NCI-H1436 treated with DMSO at 0.1 percent for 48 hours (cell line): ENCODE measurements at places on chromosomes 4 and X.

GRCh38 chr4:42152507-42153504, at the start of gene BEND4:
Gene BEND4 (minus strand): TSS chr4:42152655. CDS start chr4:42152143, 512 bp downstream.
- no peak for DNase-seq

GRCh38 chr4:180156684-180157083, 2086.5 kb upstream of the TENM3 start:
- no peak for DNase-seq

GRCh38 chr4:1477045-1477840, 71.0 kb upstream of the NKX1-1 start:
- no peak for DNase-seq

DNA sequence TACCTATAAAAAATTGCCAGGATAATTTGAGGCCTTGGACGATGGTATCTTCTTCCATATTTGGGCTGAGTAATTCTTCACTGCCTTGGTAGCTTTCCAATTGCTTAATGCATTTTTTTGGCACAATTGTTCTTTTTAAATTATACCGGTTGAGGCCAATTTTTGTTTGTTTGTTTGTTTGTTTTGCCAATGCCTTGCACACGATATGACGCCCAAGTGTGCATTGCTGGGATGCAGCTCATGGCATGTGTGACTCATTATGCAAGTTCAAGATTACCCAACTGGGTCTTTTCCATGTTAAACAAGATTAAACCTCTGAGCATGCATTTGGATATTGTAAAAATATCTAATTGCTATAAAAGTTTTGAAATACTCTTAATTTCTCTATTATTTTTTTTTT, 71.1 kb upstream of the KCNIP4 start:
- no peak for DNase-seq

DNA sequence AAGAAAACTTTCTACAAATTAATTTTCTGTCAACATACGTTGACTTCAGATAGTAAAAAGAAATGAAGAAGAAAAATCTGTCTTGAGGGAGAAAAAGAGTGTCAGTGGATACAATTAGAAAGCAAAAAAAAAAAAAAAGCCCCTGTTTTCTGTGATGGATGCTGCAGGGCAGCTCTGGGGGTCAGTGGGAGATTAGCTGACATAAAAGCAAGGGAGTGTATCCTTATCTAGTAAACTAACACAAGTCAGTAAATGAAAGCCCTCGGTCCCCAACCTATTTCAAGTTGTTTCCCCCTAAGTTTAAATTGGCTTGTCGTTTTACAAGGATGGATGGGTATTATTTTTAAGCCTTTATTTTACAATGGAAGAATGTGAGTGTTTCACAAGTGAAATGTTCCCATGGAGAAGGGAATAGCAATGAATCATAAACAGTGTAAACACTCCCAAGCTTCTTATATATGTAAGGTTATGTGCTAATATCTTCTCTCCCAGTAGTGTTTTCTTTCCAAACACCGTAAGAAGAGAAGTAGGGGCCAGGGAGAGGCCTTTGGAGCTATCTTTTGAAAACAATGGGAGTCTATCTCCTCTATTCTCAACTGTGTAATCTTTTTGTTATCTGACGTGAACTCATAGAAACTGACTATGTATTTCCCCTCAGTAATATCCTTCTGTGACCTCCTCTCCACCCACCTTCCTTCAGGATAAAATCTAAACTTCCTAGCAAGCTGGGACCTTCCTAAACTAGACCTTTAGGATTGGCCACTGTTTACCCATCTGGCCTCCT, 347.7 kb downstream of the FBXO8 start:
- DNase-seq = no peak

- DNase-seq = no peak
Observed at GRCh38 chr4:8457646-8458252, 17.2 kb downstream of the TRMT44 start.

DNA sequence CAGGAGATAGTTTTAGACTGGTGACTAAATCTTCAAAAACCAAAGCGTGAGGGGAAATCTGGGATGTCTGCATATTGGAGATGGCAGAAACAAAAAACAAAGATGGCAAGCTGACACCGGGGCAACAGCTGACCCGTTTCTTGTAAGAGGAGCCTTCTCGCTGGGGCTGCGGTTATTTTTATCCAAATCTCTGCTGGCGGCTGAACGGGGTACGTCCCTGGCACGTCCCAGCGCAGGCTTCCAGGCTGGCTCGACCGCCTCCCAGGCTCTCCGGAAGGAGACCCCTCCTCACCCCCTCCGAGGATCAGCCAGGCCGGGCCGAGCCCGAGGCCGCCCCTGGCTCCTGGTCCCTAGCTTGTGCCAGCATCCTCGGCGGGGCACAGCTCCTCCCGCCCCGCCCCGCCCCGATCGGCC, 403 bp downstream of the SGCB start:
- no peak for DNase-seq

DNA sequence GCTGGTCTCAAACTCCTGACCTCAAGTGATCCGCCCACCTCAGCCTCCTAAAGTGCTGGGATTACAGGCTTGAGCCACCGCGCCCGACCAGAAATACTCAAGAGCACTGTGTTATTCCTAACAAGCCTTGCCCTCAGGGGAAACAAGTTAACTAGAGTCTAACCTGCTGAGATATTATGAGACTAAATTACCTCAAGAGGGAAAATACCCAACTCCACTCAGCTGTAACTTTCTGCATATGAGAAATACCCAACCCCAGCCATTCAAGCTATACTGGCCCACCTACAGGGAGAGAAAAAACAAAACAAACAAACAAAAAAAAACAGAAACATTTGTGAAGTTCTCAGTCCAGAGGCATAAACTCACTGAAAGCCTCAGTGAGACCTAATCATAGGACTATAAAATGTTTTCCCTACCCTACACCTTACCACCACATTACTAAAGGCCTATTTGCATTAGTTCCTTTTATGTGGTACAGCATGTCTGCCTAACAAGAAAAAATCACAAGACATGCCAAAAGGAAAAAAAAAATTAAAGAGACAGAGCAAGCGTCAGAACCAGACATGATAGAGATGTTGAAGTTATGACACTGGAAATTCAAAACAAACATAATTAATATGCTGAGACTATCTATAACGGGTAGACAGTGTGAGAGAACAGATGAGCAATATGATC, 876.0 kb downstream of the FSTL5 start:
- no peak for DNase-seq

- no peak for DNase-seq
Observed at GRCh38 chr4:156766846-156767245, 204.8 kb downstream of the PDGFC start.

DNA sequence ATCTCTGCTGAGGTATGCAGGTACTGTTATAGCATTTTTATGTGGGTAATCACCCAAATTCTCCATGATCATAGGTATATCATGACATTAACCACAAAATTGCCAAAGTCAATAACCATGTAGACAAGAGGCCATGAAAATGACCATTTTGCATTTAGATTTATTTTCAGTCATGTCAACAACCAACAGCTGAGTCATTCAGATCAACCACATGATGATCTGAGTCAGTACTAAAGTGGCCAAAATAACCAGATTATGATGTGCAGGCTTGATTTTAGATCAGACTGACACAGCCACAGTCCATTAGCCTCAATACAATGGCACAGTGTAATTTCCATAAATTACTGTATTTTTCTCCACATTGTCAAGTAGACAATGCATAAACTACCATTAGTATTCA, 240.5 kb downstream of the GRIA3 start:
- DNase-seq = no peak

DNA sequence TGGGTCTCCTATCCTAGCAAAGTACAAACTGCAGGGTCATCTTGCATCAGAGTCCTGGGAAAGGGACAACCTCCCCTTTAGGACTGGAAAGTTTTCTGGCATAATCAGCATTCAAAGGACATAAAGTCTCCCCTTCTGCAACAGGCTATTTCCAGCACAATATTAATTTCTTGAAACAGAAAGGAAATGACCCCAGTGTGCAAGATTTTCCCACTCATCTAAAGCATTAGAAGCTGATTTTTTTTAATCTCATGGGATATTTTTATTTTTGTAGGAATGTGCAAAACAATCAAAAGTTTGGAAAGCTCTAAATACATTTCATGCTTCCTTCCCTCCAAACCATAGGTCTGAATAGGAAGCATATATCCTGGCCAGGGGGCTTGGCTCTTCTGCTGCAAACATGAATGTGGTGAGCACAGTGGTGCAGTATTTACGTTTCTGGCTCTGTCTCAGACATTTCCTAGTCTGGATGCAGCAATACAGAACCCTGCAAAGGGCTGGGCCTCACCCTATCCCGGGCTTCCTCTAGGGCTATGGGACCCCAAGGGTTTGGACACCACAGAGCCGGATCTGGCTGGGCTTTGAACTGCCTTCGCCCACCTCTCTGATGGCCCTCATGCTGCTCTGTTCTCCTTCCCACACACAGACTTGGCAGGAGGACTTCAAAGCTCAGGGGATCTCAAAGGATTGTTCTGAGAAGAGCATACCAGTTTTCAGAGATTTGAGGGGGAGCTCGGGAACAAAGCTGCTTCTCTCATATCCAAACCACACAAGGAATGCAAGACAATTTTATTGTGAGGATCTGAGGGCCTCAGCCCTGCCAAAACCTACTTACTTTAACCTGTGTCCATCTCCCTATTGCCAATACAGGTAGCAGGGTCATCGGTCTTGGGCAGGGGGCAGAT, 64.9 kb downstream of the POLR2B start:
- DNase-seq = no peak

GRCh38 chr4:3476936-3477749, 14.0 kb downstream of the DOK7 start:
- no peak for DNase-seq

- DNase-seq = no peak
Observed at GRCh38 chr4:120132935-120133334, 66.3 kb upstream of the MAD2L1 start.

DNA sequence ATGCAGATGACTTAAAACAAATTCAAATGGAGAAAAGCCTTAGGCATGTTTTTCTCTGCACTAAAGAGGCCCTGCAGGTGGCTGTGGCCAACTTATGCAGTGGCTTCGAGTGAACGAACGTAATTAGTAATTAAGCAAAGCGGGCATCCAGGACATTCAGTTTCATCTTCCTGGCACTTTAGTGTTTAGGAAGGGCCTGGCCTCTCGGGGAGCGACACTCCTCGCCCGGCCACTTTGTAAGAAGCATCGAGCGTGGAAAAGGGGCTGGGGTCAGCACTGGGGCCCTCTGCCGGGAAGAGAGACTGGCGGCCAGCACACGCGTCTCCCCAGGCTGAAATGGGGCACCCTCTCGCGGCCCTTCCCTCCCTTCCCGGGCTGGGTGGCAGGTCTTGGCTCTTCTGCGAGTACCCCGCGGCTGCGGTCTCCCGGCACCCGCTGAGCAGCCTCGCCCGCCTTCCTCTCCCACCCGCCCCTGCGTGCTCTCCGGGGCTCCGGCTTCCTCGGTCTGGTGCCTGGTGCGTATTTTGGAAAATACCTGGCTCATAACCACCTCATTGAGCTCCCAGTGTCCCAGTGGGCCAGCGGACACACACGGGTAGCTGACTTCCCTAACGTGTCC, 677 bp upstream of the CYP4V2 start:
- DNase-seq = no peak

DNA sequence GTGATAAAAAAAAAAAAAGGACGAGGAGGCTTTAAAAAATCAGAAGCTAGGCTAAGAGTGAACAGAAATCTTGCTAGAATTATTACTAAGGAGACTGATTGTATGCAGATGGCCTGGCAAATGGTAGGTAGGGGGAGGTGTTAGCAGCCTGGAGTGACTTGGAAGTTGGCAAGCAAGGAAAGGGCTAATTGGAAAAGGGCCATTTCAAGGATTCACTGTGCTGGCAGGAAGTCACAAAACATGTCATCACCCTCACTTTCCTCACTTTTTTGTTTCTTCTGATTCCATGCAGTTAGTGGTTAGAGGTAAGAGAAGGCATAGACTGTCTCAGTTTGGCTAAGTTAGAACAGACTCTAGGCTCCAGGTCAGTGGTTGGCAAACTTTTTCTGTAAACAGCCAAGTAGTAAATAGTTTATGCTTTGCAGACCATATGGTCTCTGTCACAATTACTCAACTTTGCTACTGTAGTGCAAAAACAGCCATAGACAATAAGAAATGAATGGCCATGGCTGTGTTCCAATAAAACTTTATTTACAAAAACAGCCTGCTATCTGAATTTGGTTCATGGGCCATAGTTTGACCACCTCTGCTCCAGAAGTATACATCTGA, 646.5 kb upstream of the ACTRT1 start:
- DNase-seq = no peak

GRCh38 chr4:79181190-79181589, 144.7 kb downstream of the NAA11 start:
- no peak for DNase-seq

DNA sequence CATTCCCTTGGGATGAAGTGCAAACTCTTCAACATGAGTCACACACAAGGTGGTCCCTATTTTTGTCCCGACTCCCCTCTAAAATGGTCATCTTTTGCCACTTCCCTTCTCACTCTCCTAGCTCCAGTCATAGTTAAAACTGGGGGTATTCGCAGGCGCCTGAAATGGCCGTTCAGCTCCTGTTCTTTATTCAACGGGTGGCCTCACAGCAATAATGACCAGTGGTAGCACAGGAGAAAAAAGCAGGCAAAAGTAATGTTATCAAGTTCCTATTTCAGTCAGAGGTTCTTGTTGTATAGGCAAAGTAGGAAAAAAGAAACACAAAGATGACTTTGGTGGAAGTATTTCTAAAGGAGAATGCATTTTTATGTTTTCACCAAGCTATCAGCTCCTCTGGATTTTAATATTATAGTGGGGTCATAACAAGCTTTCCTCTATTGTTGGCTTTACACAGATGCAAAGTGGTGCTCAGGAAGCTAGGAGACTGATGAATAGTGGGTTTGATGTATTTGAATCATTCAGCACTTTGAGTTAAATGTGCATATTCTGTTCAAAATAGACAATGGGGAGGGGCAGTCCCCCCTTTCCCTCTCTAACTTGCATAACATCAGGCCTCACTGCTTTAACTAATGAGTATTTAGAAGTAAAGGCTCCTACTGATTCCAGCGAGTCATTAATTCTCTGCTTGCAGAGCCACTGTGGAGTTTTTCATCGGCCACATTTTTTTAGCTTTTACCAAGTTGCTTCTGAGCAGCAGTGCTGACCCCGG, 171.2 kb upstream of the NDP start:
- no peak for DNase-seq

- DNase-seq = no peak
Observed at GRCh38 chr4:37741564-37741963, 55.4 kb upstream of the RELL1 start.

DNA sequence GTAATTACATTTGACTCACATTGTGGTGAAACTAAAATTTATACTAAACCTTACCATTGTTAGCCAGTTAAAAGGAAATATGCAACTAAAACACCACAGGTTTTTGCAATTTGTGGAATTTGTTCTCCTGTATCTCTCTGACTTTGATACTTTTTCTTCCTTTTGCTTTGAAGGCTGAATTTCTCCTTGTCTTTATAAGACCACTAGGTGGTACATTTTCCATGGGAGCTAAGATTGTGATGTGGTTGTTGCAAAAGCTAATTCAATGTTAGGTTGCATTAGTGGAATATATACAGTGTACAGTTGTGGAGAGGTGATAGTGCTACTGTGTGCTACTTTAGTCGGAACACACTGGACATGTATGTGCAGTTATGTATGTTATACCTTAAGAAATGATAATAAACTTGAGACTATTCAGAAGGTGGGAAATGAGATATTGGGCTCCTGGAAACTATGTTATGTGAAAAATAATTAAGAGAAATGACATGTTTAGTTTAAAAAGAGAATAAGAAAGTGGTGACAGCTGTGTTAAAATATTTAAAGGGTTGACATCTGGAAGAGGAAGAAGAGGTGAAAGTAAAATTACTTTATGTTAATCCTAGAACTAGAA, 70.3 kb downstream of the ARL9 start:
- DNase-seq = no peak

- no peak for DNase-seq
Observed at GRCh38 chr4:38004062-38004461, 43.9 kb downstream of the PTTG2 start.
